ENCODE measurements at places on chromosomes 3 and 15.

DNA sequence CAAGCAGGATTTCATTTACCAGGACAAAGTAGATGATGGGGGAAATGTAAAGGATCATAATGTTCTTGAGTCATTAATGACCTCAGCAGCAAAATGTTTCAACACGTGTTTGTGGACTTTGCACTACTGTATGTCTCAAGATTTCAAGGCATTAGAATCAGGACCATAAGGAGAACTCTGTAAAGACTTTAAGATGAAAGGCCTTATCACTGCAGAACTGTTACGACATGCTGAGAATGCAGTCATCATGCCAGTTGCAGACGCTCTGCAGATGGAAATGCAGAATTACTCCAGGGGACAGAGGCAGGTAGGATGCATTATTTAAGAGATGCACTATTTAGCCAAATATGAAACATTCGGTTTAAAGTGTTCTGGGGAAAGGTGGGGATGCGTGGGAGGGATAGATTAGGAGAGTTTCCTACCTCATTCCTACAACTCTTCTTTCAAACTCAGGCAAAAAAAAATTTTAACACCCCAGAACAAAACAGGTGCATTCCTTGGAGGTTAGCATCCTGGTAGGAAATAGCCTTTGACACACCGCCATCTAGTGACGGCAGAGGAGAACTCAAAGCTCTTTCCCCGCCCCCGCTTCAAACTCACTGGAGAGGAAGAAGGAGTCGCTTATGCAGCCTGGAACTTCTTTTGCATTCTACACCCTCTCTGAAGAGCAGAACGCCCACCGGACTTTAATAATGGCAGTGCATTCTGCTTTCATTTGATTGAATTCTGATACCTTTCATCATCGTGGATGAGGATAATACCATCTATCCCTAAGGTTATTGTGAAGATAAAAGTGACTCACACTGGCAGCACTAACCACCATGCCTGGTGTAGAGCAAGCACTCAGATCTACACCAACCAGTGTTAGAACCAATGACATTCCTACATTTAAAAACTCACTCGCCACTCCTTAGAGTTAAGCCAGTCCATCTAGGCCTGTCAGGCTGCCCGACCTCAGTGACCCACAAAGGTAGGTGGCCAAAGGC, 43.1 kb upstream of the TOPAZ1 start:
- peak; percentile 63 for DNase-seq

DNA sequence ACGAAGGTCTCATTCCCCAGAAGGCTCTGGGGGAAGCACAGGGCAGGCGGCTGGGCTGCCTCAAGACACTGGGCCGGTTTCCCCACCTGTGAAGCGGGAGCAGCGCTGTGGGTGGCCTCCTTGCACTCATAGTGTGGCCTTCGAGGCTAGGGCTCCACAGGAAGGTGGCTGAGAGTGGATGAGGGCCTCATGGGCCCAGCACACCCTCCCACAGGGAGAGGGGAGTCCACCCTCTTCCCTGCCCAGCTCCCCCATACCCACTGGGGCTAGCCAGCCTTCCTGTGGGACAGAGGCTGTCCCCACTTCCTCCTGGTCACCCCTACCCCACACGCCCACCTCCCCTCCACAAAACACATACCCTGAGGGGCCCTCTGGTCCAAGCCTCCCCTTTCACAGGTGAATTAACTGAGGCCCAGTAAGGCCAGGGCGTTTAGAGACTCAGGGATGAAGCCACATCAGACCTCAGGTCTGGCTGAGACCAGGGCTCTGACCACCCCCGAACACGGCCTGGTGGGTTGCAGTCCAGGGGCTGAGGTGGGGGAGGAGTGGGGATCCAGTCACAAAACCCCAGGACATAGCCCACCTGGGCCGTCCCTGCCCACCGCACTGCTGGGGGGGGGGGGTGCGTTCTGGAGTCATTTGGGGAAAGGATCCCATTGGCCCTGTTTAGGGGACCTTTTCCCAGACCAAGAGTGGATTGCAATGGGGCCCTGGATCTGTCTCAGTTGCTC, 1.1 kb downstream of the ANPEP start:
- DNase-seq, result no peak

- no peak for DNase-seq
These were observed 6.8 kb upstream of the ZNF280D start for GRCh38 chr15:56739964-56740640.

- DNase-seq, result no peak
These were observed 15.9 kb downstream of the ADCY5 start for GRCh38 chr3:123432832-123433523.

DNA sequence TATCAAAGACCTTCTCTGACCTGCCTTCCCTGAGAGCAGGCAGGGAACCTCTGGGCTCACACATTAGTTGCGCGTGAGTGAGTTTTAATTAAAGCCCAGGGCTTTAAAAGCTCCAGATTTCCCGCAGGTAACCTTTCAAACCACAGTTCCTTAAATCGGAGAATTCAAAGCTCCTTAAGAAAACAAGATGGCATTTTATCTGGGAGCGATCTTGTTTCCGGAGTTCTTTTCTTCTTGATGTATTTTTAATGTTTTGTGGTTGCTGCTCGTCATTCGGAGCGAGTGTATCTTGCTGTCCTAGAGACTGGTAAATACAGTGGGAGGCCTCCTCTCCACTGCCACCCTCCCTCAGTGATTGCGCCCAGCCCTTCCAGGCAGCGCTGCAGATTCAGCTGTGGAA, 284.3 kb downstream of the CLSTN2 start:
- DNase-seq, result no peak

- no peak for DNase-seq
These were observed 78.4 kb downstream of the CCR1 start for GRCh38 chr3:46129588-46130272.

DNA sequence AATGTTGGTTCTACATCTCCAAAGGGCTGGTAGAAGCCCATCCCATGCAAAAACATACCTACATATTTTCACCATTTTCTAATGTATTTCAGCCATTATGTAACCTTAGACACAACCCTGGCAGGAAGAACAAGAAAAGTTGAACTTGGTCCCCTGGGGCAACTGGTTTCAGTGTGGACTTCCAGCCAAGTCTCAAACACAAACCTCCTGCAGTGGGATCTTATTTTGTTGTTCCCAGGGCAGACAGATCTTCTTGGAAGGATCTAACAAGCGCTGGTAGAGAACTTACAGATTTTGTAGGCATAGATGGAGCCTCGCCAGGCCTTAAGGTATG, 96.3 kb downstream of the ADAMTS17 start:
- DNase-seq, result no peak

- no peak for DNase-seq
These were observed 32.4 kb upstream of the PIK3R4 start for GRCh38 chr3:130779031-130779430.

- DNase-seq, result no peak
These were observed 1.6 kb upstream of the MAN2C1 start for GRCh38 chr15:75369897-75370581.

GRCh38 chr3:171585039-171585438, 124.8 kb upstream of the TNIK start:
- DNase-seq, result no peak

DNA sequence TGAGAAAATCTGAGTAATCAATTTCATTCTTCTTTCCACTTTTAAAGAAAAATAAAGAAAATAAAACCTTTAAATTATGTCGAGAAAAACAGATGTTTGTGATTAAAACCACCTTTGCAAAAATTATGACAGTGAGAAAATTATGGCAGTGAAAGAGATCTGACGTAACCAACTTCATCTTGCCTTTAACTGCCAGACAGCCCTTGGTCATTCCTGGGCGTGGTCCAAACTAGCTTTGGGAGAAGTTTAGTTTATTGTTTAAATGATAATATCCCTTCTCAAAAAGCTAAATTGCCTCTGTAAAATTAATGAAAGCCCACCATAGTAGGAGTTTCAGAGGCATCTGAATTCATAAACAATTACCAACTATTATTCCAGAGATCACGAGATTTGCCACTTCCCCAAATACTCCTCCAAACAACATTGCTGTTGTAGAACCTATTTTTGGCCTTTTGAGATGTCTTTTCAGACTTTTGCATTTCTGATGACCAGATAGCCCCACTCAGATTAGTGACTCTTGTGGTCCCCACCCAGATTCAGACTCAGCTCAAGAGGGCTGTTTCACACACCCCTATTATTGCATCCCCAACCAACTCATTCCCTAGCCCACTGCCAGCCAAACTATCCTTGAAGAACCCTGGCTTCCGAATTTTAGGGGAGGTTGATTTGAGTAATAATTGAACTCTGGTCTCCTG, 664.4 kb upstream of the CBLB start:
- DNase-seq, result peak; percentile 67

DNA sequence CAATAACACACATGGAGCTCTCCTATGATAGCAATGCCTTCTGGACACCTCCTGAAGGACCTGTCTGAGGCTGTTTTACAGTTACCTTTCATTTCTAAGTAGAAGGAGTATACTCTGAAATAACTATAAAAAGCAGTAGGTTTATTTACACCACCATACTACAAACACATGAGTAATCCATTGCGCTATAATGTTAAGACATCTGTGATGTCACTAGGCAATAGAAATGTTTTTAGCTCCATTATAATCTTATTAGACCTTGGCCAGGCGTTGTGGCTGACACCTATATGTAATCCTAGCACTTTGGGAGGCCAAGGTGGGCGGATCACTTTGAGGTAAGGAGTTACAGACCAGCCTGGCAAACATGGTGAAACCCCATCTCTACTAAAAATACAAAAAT, 24.7 kb downstream of the PXK start:
- no peak for DNase-seq
